GM04504 (cell line): ENCODE measurements at places on chromosomes 4 and X.
A peak's percentile ranks its signal among the peaks of the same experiment; 100 is the strongest.

- DNase-seq: peak; percentile 5
Measured at GRCh38 chrX:26783512-26784225, 567.7 kb downstream of the MAGEB5 start.

DNA sequence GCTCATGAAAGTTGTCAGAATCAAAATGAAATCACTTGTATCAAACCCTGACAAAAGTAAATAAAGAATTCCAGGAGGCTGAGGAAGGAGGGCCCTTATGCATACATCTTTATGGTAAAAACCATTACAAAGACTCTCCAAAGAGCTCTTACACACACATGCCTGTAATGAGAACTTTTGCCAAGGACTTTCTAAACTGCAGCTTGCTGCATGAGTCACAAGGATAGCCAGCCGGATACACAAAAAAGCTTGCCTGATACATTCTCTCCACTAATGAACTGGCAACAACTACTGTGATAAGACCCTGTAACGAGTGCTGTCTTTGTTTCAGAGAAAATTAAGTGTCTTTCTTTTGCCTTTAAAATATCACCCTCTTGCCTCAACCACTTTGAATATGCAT lies 618.1 kb downstream of the PPP4R3C start:
- no peak for DNase-seq

- no peak for DNase-seq
Measured at GRCh38 chr4:26208237-26208994, 112.4 kb upstream of the RBPJ start.

DNA sequence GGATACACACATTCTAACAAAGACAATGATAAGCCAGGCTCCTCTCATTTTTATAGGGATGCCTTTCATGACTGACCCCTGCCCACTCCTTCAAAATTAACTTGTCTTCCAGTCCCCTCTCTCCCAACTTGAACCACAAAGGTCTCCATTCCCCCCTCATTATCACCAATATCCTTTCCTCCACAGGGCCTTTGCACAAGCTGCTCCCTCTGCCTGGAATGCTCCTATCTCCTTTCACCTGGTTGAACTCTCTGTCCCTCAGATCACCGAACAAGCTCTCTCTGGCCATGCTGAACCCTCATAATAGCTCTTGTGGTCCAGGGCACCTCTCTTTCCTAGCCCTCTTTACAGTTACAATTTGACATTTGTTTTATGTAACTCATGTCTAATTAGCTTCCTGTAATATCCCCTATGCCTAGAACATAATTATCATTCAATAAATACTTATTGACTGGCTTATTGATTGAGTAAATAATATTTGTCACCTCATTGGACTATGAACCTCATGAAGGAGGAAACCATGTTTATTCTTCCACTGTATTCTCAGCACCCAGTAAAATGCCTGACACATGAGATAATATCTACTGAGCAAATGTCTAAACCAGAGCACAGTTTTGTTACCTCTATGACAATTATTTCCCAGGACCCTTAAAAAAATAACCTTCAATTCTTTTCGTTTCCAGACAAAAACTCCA lies 266.3 kb upstream of the RASGEF1B start:
- no peak for DNase-seq

GRCh38 chr4:74423104-74423503 lies 21.8 kb upstream of the AREG start:
- DNase-seq: no peak

DNA sequence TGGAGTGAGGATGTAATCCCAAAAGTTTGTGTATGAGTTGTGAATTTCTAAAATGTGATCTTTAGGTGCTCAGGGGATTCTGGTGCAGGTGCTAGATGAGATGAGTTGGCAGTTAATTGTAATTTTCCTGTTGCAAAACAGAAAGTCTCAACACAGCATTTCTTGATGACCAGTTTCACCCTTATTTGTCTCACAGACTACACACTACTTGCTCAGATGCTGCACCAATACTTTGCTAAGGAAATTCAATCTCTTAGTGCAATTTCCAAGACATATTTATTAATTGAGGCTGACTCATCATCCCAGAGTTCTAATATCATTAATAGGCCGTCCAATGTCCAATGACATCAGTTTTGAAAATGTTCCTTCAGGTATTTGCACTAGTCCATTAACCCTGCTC lies 159.2 kb upstream of the SFRP2 start:
- DNase-seq: no peak

- no peak for DNase-seq
Measured at GRCh38 chr4:76257824-76258223, 6.3 kb downstream of the FAM47E start.

DNA sequence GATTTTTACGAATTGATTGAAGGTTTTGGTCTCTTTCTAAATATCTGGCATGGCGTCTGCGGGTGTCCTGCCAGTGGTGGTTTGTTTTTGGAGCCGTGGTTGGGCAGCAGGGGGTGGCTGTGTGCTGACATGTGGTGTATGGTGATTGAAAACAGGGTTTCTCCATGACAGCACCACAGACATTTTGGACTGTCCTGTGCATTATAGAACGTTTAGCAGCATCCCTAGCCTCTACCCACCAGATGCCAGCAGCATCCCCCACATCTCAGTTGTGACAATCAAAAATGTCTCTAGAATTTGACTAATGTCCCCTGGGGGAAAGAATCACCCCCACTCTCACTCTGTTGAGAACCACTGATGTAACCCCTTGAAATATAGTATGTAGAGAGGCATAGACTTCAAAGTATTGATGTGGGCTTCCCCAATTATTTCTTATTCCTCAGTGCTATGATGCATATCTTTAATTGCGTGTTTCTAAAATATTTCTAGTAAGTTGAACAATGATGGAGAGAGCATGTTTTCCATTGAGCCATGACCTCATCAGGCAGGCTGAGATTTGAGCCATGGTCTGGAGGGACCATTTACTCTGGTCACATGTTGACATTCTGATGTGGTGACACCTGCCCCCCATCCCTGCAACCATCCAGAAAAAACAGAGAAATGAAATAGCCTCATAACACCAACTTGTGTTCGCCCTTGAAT lies 77.4 kb upstream of the MID1 start:
- DNase-seq: no peak

DNA sequence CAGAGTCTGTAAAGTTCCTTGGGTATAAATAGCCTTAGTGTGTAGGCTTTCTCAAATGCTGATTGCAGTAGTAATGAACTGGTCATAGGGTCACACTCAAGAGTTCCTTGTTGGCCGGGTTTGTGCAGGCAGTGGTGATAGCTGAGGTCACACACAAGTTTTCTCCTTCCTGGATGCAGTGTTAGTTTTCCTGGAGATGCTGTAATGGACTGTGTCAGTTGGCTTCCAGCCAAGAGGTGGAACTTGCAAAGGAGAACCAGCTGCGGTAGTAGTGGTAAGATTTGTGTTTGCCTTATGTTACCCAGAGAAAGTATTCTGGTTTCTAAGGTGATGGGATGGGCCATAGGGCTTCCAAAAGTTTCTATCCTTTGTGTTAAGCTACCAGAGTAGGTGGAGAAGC lies 409.8 kb upstream of the FRG1 start:
- DNase-seq: no peak

- peak; percentile 48 for DNase-seq
Measured at GRCh38 chr4:118173956-118174725, 139.9 kb downstream of the NDST3 start.

DNA sequence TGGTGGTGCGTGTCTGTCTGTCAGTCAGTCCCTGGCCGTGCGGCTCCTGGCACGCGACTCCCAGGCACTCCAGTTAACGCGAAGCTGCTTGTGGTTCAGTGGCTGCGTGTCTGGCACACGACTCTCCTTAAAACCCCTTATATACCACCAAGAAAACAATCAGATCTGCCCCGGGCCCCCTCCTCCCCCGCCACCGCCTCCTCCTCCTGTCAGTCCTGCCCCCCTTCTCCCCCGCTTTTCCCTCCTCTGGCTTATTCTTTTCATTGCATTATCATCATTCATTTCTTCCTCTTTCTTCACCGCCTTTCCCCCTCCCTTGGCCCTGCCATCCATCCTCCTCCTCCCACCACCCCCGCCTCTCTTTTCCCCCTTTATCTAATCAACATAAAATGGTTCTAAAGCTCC lies at the start of gene NEUROG2:
Gene NEUROG2 (minus strand): TSS at position 115 of the 405 bp plus-strand sequence. CDS start 705 bp downstream, outside the sequence.
- no peak for DNase-seq

- peak; percentile 41 for DNase-seq
Measured at GRCh38 chrX:110021258-110022022, 18.5 kb downstream of the TMEM164 start.

DNA sequence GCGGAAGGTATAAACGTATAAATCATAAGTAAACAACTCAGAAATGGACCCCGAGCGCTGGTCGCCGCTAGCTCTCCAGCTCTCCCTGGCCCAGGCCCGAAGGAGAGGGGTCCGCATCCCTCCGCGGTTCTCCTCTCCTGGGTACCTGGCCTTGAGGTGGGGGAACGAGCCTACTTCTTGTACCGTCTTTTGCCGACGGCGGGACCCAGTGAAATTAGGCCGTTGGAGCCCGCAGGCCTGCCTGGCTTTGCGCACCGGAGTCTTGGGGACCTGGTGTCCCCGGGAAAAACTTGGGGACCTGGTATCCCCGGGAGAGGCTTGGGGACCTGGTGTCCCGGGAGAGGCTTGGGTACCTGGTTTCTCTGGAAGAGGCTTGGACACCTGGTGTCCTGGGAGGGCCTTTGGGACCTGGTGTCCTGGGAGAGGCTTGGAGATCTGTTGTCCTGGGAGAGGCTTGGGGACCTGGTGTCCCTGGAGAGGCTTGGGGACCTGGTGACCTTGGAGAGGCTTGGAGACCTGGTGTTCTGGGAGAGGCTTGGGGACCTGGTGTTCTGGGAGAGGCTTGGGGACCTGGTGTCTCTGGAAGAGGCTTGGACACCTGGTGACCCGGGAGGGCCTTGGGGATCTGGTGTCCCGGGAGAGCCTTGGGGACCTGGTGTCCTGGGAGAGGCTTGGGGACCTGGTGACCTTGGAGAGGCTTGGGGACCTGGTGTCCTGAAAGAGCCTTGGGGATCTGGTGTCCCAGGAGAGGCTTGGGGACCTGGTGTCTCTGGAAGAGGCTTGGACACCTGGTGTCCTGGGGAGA lies 12.0 kb downstream of the SHOX start:
- DNase-seq: no peak

GRCh38 chr4:84799318-84799717 lies 167.2 kb downstream of the WDFY3 start:
- no peak for DNase-seq
